Thymus (tissue), 14 donors: ENCODE measurements at places on chromosomes 12 and 14. TPM values are rescaled to one million over a fixed set of nuclear protein-coding genes. Genes with fewer than 3 reads are reported as not detected.

DNA sequence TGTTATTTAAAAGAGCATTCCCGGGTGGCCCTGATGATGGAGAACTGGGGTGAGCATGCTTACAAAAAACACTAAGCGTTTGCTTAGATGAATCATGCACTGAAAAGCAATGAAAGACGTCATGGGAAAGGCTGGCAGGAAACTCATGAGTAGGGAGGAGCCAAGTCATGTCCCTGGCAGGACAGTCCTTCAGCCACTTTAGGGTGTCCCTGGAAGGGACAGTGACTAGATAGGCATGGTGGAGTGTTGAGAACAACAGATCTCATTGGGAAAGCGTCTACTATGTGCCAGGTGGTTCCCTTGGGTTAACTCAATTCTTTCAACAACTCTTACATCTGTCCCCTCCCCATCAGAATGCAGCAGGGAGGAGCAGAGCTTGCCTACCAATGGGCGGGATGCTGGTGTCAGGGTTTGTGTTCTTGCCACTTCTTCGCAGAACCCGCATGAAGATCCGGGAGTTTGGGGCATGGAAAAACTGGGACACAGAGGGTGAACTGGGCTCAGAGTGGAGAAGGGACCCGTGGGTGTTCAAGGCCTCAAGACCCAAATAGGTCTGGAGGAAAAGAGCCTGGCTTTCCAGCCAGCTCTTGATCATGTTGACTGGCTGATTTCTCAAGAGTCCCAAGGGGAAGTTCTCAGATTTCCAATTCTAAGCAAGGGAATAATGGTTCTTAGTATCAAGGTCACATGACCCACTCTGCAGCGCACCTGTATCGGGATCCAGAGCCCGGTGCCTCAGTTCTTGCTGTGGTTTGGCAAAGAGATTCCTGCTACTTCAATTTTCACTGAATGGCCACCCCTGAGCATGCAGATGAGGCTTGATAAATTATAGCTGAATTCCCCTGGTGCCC lies 653.9 kb upstream of the TBX3 start:
- H3K36me3 ChIP-seq: no peaks in the 10 kb centered on the region
- H3K27me3 ChIP-seq: no peaks in the 10 kb centered on the region
- H3K4me1 ChIP-seq: no peaks in the 10 kb centered on the region
- H3K27ac ChIP-seq: no peak overlapping the region
- DNase-seq: no peak

GRCh38 chr12:50765095-50765911 lies 1.4 kb downstream of the ATF1 start:
- H3K36me3 ChIP-seq: no peaks in the 10 kb centered on the region
- H3K27ac ChIP-seq: peak overlapping the region; percentile 100
- H3K4me3 ChIP-seq: peak overlapping the region; percentile 98
- no peaks in the 10 kb centered on the region for H3K27me3 ChIP-seq
- H3K4me1 ChIP-seq: peaks cover 22% of the 10 kb centered on the region

GRCh38 chr12:76084863-76085519 lies 506 bp upstream of the NAP1L1 start:
- peaks cover 16% of the 10 kb centered on the region for H3K4me1 ChIP-seq
- peak; percentile 32 for DNase-seq
- peak overlapping the region; percentile 77 for H3K4me3 ChIP-seq
- H3K36me3 ChIP-seq: no peaks in the 10 kb centered on the region
- H3K27ac ChIP-seq: peak overlapping the region; percentile 85

GRCh38 chr14:54325766-54326165 lies 71.0 kb upstream of the CDKN3 start:
- no peak overlapping the region for H3K4me3 ChIP-seq
- no peak for DNase-seq
- no peaks in the 10 kb centered on the region for H3K36me3 ChIP-seq
- H3K27me3 ChIP-seq: no peaks in the 10 kb centered on the region
- no peak overlapping the region for H3K27ac ChIP-seq

- H3K27me3 ChIP-seq: no peaks in the 10 kb centered on the region
- no peak overlapping the region for H3K4me3 ChIP-seq
- no peaks in the 10 kb centered on the region for H3K36me3 ChIP-seq
Measured at GRCh38 chr12:63103494-63104131, 47.4 kb downstream of the AVPR1A start.

- no peaks in the 10 kb centered on the region for H3K36me3 ChIP-seq
- H3K4me3 ChIP-seq: no peak overlapping the region
- H3K27ac ChIP-seq: no peak overlapping the region
- no peaks in the 10 kb centered on the region for H3K4me1 ChIP-seq
Measured at GRCh38 chr14:68172627-68173026, 353.0 kb downstream of the RAD51B start.

DNA sequence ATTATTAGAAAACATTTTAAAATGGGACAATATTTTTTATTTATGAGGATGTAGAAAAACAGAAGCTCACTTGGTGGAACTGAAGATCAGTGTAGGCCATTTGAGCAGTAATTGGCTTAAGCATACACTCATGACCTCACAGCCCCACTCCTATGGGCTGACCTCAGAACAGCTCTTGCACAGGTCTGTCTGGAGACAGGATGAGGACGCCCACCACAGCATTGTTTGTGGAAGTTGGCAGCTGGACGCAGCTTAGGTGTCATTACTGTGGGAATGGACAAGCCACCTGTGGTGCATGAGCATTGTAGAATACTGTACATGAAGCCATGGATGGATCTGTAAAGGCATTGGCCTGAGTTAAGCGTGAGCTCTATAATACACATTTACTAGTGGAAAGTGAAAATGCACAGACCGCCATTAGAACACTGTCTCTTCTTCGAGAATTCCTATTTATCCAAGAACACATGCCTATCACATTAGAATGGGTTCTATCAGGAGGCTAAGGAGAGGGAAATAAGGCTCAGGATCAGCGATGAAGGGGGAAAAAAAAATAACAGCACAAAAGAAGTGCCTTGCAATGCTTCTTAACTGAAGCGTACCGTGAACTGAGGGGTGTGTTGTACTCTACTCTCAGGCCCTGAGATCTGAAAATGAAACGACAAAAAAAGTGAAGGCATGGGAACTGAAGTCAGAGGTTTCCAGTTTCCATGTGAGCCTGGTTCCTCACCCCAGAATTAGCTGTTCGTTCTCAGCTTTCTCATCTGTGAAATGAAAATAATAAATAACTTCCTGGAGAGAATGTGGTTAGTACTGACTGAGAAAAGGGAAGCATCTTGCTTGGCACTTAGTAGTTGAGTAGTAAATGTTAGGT lies 33.6 kb downstream of the KCNA1 start:
- H3K27me3 ChIP-seq: peaks cover 8% of the 10 kb centered on the region
- H3K4me3 ChIP-seq: no peak overlapping the region
- no peaks in the 10 kb centered on the region for H3K4me1 ChIP-seq
- H3K36me3 ChIP-seq: no peaks in the 10 kb centered on the region

GRCh38 chr14:78986989-78987388 lies 816.8 kb downstream of the NRXN3 start:
- H3K27ac ChIP-seq: no peak overlapping the region
- no peaks in the 10 kb centered on the region for H3K27me3 ChIP-seq
- H3K4me3 ChIP-seq: no peak overlapping the region
- no peak for DNase-seq
- H3K36me3 ChIP-seq: no peaks in the 10 kb centered on the region

GRCh38 chr12:47549258-47549657 lies 156.6 kb downstream of the RPAP3 start:
- DNase-seq: no peak
- H3K4me3 ChIP-seq: no peak overlapping the region
- no peak overlapping the region for H3K27ac ChIP-seq
- no peaks in the 10 kb centered on the region for H3K27me3 ChIP-seq
- no peaks in the 10 kb centered on the region for H3K4me1 ChIP-seq
- H3K36me3 ChIP-seq: no peaks in the 10 kb centered on the region

- H3K4me3 ChIP-seq: no peak overlapping the region
- no peak overlapping the region for H3K27ac ChIP-seq
- no peak for DNase-seq
- H3K36me3 ChIP-seq: no peaks in the 10 kb centered on the region
- no peaks in the 10 kb centered on the region for H3K27me3 ChIP-seq
- H3K4me1 ChIP-seq: no peaks in the 10 kb centered on the region
Measured at GRCh38 chr14:52413729-52414408, 99.8 kb downstream of the PTGER2 start.

- no peak for DNase-seq
- H3K27me3 ChIP-seq: peaks cover 5% of the 10 kb centered on the region
- H3K4me1 ChIP-seq: peaks cover 4% of the 10 kb centered on the region
- no peak overlapping the region for H3K4me3 ChIP-seq
- H3K27ac ChIP-seq: no peak overlapping the region
- no peaks in the 10 kb centered on the region for H3K36me3 ChIP-seq
Measured at GRCh38 chr14:22845821-22846625, 9.6 kb downstream of the MMP14 start.

DNA sequence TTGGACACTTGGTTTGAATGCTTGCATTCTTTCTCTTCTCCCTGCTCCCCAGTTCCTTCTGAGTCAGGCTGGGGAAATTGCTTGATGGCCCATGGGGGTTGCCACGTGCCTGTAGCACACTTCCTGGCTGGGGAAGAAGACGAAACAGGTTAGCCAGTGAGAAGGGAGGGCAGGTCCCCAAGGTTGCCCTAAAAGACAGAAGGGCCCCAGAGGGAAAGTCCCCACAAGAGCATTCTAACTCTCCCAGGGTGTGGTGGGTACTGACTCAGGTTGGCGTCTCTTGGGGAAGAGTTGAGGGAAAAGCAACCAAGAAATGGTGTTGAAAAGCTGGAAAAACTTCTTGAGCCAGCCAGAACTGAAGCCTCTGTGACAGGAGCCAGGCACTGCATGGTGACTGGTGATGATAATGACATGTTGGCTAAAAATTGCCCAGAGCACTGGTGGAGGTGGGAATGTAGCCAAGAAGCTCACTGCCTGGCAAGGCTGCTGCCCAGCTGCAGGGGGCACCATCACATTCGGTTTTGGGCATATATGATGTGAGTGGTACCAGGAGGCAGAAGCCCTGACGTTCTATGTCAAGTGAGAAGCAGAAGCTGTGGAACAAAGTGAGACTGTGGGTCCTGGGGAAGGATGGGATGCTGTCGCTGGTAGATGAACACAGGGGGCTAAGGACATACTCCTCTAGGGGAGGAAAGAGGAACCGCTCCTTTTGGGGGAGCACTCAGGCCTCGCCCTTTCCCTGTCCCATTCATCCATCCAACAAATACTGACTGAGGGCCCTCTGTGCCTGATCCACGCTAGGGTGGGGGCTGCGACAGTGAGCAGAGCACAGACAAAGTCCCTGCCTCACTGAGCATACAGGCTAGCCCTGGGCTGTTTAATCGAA lies 8.1 kb upstream of the RABGGTA start:
- no peak overlapping the region for H3K4me3 ChIP-seq
- H3K27ac ChIP-seq: no peak overlapping the region
- DNase-seq: no peak
- H3K36me3 ChIP-seq: no peaks in the 10 kb centered on the region
- H3K27me3 ChIP-seq: no peaks in the 10 kb centered on the region

DNA sequence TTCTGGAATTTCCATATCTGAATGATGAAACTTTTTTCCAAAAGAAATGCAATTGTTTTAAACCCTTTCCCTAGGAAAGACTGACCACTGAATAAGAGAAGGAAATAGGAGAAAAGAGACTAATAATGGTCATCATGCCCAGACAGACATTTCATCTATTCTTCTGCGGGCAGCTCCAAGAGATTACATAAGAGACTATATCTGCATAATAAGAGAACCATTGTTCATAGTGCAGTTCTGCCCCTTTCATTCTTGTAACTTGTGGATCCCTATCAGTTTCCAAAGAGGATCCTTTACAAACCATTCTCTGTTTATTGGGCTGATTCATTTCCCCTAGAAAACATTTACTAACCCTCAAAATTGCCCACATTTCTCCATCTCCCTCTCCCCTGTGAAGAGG lies 197.8 kb downstream of the FSCB start:
- no peak overlapping the region for H3K27ac ChIP-seq
- H3K4me3 ChIP-seq: no peak overlapping the region
- no peaks in the 10 kb centered on the region for H3K36me3 ChIP-seq
- H3K4me1 ChIP-seq: no peaks in the 10 kb centered on the region
- no peak for DNase-seq

DNA sequence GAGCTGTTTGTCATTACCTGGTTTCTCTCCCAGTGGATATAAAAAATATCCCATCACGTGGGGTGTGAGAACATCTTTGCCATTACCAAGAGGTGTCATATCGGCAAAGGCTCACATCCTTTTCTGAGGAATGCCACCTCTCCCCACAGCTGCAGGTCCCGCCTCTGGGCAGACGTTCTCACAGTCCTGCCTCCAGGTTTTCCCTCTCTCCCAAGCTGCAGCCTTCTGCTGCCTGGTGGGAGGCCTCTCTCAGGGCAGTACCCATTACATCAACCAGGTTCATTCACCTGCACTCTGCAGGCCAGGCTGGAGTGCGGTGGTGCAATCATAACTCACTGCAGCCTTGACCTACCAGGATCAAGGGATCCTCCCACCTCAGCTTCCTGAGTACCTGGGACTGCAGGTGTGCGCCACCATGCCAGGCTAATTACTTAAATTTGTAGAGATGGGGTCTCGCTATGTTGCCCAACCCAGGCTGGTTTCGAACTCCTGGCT lies 15.0 kb upstream of the TMEM119 start:
- no peaks in the 10 kb centered on the region for H3K36me3 ChIP-seq
- H3K27me3 ChIP-seq: peaks cover 5% of the 10 kb centered on the region
- H3K4me3 ChIP-seq: no peak overlapping the region
- H3K4me1 ChIP-seq: peaks cover 14% of the 10 kb centered on the region
- no peak overlapping the region for H3K27ac ChIP-seq
- no peak for DNase-seq

DNA sequence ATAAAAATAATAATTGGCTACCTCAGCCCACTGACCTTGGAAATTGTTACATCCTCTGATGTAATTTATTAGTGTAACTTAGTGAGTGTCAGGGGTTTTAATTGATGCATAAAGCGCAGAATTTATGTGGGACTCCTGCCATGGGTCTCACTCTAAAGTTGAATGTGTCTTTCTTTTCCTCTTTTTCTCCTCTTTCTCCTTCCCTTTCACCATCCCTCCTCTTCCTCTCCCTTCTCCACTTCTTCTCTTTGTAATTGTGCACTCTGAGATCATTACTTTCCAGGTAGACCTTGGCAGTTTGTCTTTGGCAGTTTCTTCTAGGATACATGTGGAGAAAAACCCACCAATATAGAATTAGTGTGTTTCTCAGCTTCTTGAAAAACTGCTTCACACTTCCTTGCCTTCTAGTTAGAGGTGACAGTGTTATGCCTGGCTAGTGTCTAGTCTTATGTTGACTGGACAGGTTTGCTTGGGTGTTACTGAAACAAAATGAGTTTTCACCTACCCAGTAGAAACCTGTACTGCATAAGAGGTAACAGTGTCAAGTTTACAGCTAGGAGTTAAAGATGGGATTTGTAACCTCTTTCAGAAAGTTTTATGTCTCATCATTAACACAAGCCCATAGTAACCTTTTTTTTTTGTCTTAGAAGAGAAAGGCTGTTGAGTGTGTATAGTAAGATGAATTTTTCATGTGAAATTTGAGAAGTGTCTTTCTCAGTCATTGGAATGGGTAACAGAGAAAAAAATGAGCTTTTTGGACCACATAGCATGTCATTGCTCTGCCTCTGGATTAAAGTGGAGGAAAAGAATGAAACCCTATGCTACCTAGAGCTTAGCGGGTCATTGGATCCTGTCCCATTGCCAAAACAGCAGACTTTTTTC lies 18.6 kb downstream of the PELI2 start:
- no peak for DNase-seq
- H3K27ac ChIP-seq: no peak overlapping the region
- no peaks in the 10 kb centered on the region for H3K27me3 ChIP-seq
- H3K4me3 ChIP-seq: no peak overlapping the region
- peaks cover 7% of the 10 kb centered on the region for H3K4me1 ChIP-seq

Gene HVCN1
- 11.1 TPM for total RNA-seq

Gene METTL3
- total RNA-seq: 69.3 TPM

Gene FAIM2
- 0.24 TPM for total RNA-seq

Gene PLA2G1B
- 0.09 TPM for total RNA-seq

Gene KCNH3
- 1.4 TPM for total RNA-seq

Gene PNP
- total RNA-seq: 50.7 TPM

Gene CABP1
- 0.24 TPM for total RNA-seq

Gene DUSP16
- 19.1 TPM for total RNA-seq

Gene SLCO1B3
- total RNA-seq: not detected
